ENCODE measurements at places on chromosomes 12 and 14.

GRCh38 chr12:80222261-80222660 is 122.9 kb downstream of the OTOGL start:
- no peak for DNase-seq

GRCh38 chr12:81440001-81440400 is 319.1 kb downstream of the PPFIA2 start:
- DNase-seq: no peak

DNA sequence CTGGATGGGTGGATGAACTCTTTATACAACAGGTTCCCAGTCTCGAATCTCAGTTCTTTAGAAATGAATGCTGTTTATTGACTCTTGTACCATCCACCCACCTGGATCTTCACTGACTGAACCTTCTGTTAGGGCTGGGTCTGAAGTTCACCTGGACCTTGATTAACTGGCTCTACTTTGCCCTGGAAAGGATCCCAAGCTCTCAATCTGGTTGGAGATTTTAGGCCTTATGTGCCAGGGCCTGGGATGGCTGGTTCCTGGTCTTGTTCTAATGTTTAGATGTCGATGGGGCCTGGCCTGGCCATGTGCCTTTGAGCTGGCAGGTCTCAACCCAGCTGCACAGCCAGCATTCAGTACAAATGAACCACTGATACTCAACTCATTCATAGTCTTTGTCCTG is 76.5 kb upstream of the MED13L start:
- no peak for DNase-seq

DNA sequence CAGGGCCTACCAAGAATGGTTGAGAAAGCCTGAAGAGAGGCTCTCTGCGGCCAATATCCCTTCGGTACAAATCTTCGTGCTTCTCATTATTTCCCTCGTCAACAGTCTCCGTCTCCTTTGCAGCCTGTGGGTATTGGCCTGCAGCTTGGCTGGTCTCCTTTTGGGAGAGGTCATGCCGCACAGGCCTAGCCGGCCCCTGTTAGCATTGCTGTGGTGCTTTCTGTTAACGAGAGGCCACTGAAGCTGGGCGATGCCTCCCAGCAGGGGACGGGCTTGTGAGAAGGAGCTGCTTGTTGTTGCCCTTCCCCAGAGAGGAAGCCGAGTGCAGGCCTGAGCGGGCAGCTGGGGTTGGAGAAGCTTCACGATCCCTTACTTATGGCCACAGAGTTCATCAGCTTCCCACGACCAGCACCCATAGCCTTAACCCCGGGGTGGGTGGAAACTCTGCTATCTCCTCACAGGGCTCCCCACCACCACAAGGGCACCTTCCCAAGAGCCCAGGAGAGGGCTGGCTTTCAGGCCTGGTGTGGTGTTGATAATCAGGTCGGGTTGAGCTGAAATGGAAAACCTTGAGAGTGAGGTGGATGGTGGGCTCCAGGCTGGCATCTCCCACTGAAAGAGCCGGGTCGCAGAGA is 228.6 kb downstream of the ZFP36L1 start:
- DNase-seq: no peak

DNA sequence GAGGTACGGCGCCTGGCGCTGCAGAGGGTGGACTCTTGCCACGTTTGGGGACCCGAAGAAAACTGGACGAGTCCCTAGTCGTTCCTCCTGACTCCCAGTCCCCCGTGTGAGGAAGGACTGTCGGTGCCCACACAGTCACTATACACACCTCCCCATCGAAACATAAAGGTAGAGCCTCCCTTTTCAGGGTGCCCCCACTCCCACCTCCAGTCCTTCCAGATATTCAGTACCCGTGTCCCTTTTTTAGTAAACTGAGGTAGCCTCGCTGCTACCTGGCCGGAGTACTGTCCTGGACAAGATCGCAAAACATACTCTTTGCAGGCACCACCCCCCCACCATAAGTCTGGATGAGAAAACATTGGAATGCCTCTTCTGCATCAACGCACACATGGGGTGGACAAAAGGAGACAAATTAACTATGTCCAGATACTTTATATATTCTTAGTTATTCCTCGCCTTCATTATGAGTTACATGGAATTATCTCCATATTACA is 610 bp upstream of the KMT2D start:
- DNase-seq: peak; percentile 6

DNA sequence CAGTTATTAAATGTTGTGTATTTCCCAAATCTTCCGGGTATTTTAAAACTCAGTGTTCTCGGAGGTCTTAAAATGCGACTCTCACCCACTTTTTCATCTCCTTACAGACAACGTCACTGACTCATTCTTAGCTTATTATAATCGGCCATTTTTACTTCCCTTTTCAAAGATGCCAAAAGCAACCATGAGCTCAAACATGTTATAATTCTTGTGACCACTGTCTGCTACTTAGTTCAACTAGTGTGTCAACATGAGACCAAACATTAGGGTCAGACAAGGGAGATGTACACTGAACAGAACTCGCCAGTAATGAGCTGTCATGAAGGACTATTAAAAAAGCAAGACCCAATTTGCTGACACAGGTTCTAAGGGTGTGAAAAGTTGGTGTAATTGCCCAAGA is 4.2 kb upstream of the GRIP1 start:
- no peak for DNase-seq

- DNase-seq: no peak
Observed at GRCh38 chr14:68279777-68280233, 460.2 kb downstream of the RAD51B start.

DNA sequence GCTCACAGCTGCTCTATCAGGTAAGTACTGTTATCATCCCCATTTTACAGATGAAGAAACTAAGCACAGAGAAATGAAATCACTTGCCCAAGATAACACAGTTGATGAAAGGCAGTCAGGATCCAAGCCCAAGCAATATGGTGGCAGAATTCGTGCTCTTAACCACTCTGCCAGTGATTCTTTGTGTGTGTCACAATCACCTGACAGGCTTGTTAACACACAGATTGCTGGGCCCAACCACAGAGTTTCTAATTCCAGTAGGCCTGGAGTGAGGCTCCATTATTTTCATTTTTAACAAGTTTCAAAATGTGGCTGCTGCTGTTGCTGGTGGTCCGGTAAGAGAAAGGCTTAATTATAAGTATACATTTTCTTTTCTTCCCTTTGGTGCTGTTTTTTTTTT is 134.2 kb downstream of the TGFB3 start:
- no peak for DNase-seq

All from posterior vena cava (tissue), 2 donors.